ENCODE measurements at places on chromosomes 13 and 19. TPM values are rescaled to one million over a fixed set of nuclear protein-coding genes. Genes with fewer than 3 reads are reported as not detected.

The C19orf44 gene
- 0.94 TPM for polyA plus RNA-seq

The LIM2 gene
- polyA plus RNA-seq = not detected

DNA sequence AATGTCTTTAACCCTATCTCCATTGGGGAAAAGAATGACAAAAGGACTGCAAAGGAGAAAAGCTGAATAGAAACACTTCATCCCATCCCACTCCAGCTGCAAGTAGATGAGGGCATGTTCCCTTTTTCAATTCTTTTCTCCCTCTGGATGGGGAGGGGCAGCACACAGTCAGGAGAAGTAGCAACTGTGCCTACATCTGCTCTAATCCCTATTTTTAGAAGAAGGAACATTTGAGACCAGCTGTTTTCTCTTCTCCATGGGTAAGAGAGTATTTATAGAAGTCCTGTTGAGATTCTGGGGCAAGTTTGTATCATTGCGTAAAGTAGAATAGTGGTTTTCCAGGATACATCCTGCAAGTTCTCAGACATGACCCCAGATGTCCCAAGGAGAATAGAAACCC lies 9.3 kb upstream of the GTF3A start:
- H3K4me1 ChIP-seq = no peaks in the 10 kb centered on the region
- no peaks in the 10 kb centered on the region for H3K27me3 ChIP-seq
- no peak overlapping the region for H3K27ac ChIP-seq
- H3K4me3 ChIP-seq = no peak overlapping the region
- no peaks in the 10 kb centered on the region for H3K36me3 ChIP-seq

GRCh38 chr13:43289470-43290255 lies 266.3 kb downstream of the DNAJC15 start:
- H3K27me3 ChIP-seq = no peaks in the 10 kb centered on the region
- H3K4me1 ChIP-seq = peaks cover 7% of the 10 kb centered on the region
- H3K4me3 ChIP-seq = no peak overlapping the region
- no peak for DNase-seq
- H3K36me3 ChIP-seq = no peaks in the 10 kb centered on the region
- H3K27ac ChIP-seq = no peak overlapping the region

GRCh38 chr13:36814465-36814864 lies 4.6 kb upstream of the RFXAP start:
- no peaks in the 10 kb centered on the region for H3K27me3 ChIP-seq
- H3K36me3 ChIP-seq = no peaks in the 10 kb centered on the region
- H3K4me3 ChIP-seq = no peak overlapping the region

GRCh38 chr13:104764600-104764999 lies 1698.4 kb upstream of the SLC10A2 start:
- no peak overlapping the region for H3K27ac ChIP-seq
- H3K27me3 ChIP-seq = no peaks in the 10 kb centered on the region
- no peaks in the 10 kb centered on the region for H3K4me1 ChIP-seq
- no peak overlapping the region for H3K4me3 ChIP-seq
- no peak for DNase-seq

DNA sequence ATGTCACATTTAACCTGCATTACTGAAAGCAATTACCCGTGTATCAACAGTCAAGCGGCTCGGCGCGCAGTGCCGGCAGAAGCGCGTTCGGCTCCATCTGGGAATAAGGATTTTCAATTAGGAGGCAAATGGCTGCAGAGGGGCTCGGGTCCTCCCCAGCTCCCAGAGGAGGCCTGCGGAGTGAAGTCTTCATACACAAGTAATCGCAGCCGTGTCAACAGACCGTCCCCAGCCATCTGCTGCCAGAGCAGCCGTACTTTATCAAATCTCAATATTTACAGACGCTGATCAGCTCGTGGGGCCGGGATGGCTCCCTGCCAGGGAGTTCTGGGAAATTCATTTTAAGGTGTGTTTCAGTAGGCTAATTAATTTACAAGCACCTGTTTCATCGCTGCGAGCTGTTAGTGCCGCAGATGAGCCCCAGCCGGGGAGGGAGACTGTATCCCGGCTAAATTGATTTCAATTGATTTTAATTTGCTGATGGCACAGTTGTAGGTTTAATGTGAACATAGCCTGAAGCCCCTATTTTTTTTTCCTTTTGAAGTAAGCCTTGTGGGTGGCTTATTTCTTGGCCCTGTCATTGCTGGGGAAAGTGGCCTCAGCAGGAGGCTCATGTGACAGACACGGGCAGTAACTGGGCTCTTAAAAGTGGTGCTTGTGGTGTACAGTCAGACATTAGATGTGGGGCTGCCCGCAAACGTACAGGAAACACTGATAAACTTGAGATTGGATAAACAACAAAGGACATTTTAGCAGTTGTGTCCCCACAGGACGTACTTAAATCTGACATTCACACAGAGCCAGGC lies 252.7 kb downstream of the TEX29 start:
- no peak overlapping the region for H3K27ac ChIP-seq
- H3K27me3 ChIP-seq = no peaks in the 10 kb centered on the region
- no peak overlapping the region for H3K4me3 ChIP-seq
- H3K4me1 ChIP-seq = peaks cover 10% of the 10 kb centered on the region

The FFAR1 gene
- not detected for polyA plus RNA-seq

DNA sequence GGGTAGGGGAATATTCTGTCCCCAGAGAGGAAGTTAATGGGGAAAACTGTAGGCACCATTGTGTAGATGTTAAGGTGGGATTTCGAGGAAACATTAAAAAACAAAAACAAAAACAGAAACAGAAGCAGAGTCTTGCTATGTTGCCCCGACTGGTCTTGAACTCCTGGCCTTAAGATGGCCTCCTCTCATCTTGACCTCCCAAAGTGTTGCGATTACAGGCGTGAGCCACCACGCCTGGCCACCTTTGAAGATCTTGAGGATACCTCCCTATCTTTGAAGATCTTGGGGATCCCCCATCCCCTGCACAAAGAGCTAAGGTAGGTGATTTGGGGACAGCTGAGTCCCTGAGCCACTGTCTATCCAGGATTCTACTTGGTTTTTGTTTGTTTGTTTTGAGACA lies 553 bp upstream of the ICAM3 start:
- no peaks in the 10 kb centered on the region for H3K27me3 ChIP-seq
- DNase-seq = no peak
- H3K27ac ChIP-seq = no peak overlapping the region
- H3K4me1 ChIP-seq = peaks cover 16% of the 10 kb centered on the region
- H3K4me3 ChIP-seq = no peak overlapping the region

The BRME1 gene
- 0.51 TPM for polyA plus RNA-seq

DNA sequence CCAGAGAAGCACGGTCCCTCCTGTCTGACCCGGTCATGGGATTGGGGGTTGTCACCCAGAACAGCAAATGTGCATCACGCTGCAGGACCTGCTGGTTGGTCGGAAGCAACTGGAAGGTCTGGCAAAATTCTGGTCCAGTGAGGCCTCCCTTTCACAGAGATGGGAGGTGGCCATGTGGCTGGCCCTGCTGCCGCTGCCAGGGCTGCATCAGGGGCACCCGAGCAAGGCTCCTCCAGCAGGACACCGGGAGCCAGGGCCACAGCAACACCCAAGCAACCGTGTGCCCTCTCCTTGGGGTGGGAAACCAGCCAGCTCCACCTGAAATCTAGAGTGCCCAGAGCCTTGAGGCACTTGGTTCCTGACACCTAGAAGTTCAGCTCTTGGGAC lies 11.5 kb upstream of the GAS6 start:
- H3K4me3 ChIP-seq = no peak overlapping the region
- no peak overlapping the region for H3K27ac ChIP-seq
- H3K4me1 ChIP-seq = no peaks in the 10 kb centered on the region

- H3K27me3 ChIP-seq = no peaks in the 10 kb centered on the region
- no peak for DNase-seq
Measured at GRCh38 chr19:49676136-49676783, 811 bp upstream of the PRMT1 start.

DNA sequence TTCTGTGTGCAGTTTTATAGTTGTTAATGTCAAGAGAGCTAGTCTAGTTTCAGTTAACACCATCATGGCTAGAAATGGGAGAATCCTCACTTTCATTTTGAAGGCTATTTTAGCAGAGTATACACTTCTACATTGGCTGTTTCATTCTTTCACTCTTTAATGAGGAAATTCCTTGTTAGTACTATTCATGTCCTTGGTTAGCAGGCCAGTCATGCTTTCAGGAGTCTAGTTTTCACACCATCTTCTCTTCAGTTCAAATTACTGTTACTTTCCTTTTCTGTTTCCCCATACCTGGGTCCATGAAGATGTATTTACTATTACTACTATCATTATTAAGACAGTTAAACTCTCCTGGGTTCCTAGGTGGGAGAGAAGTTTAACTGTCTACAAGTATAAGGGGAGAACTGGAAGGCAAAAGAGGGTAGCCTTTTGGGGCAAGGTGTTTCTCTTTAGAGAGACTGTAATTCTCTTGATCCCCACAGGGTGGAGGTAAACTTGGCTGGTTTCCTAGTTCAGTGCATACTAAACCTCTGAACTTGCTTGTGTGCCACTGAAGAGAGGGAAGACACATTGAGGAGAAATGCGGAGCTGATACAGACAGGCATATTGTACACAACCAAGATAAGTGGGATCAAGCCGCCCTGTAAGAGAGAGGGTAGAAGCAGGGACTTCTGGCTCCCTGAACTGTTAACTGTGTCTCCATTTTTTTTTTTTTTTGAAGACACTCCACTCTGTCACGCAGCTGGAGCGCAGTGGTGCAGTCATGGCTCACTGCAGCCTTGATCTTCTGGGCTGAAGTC lies 41.3 kb upstream of the IGFL4 start:
- no peak overlapping the region for H3K4me3 ChIP-seq
- no peaks in the 10 kb centered on the region for H3K36me3 ChIP-seq
- no peak for DNase-seq
- H3K27ac ChIP-seq = no peak overlapping the region
- peaks cover 7% of the 10 kb centered on the region for H3K27me3 ChIP-seq

- no peaks in the 10 kb centered on the region for H3K36me3 ChIP-seq
- peak overlapping the region; percentile 36 for H3K4me3 ChIP-seq
- peaks cover 19% of the 10 kb centered on the region for H3K4me1 ChIP-seq
- no peaks in the 10 kb centered on the region for H3K27me3 ChIP-seq
Measured at GRCh38 chr19:39403331-39404312, 3.0 kb upstream of the ZFP36 start.

- no peaks in the 10 kb centered on the region for H3K36me3 ChIP-seq
- H3K4me1 ChIP-seq = peaks cover 19% of the 10 kb centered on the region
- no peak for DNase-seq
- no peaks in the 10 kb centered on the region for H3K27me3 ChIP-seq
- H3K27ac ChIP-seq = no peak overlapping the region
Measured at GRCh38 chr19:39265321-39265916, 2.8 kb upstream of the IFNL2 start.

DNA sequence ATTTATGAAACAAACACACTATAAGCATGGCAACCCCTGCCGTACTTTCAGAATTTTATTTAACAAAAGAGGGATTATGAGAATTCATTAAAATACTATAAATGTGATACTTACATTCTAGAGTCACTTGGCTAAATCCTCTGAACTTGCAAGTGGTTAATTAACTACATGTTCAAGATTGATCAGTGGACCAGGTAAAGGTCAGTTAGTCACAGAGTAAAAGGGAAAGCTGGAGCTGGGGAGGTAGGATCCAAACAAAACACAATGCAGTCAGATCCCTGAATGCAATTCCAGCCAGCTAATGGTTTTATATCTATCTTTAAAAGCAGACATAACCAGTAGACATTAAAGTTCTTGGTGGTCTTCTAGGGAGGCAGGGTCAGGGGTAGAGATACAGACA lies 270.5 kb downstream of the DIAPH3 start:
- H3K4me3 ChIP-seq = no peak overlapping the region
- no peak overlapping the region for H3K27ac ChIP-seq
- H3K36me3 ChIP-seq = no peaks in the 10 kb centered on the region
- no peaks in the 10 kb centered on the region for H3K4me1 ChIP-seq
- peaks cover 2% of the 10 kb centered on the region for H3K27me3 ChIP-seq

The HSH2D gene
- polyA plus RNA-seq = 0.33 TPM

- H3K27ac ChIP-seq = no peak overlapping the region
- DNase-seq = no peak
- no peaks in the 10 kb centered on the region for H3K4me1 ChIP-seq
- H3K36me3 ChIP-seq = no peaks in the 10 kb centered on the region
- H3K27me3 ChIP-seq = no peaks in the 10 kb centered on the region
Measured at GRCh38 chr13:88925954-88926353, 1254.8 kb downstream of the SLITRK5 start.

The ZNF628 gene
- polyA plus RNA-seq = 0.99 TPM

The NCAN gene
- polyA plus RNA-seq = not detected

DNA sequence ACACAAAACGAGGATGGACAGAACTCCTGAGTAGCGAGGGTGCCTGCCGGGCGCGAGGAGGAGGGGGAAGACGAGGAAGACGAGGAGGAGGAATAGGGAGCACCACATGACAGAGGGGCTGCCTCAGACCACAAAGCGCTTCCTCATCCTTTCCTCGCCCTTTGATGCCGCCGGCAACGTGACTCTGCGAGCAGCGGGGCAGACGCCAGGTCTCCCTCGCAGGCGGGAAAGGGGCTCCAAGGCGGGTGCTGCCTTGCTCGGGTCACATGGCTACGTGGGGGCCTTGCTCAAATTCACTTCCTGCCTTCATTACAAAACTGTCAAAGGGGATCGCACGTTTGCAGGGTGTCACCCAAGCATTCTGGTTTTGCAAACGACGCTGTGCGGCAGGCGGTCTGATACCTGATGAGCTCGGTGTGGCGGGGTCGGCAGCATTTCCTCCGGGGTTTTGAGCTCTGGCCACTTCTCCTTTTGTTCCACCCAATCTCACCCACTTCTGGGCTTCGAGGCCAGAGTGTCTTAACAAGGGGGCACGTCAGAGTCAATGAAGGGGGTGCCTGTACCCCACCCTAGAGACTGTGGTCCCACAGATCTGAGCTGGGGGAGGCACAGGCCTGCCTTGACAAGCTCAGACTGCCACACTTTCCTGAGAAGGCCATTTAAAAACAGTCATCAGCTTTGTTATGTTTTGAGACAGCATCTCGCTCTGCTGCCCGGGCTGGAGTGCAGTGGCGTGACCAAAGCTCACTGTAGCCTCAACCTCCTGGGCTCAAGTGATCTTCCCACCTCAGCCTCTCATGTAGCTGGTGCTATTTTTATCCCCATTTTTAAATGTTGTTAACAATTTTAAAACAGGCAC lies 14.9 kb downstream of the MAP2K2 start:
- H3K27ac ChIP-seq = peak overlapping the region; percentile 30
- no peak for DNase-seq
- H3K4me1 ChIP-seq = peaks cover 4% of the 10 kb centered on the region
- no peak overlapping the region for H3K4me3 ChIP-seq

GRCh38 chr19:7213628-7214323 lies 80.4 kb downstream of the INSR start:
- H3K4me1 ChIP-seq = peaks cover 18% of the 10 kb centered on the region
- H3K4me3 ChIP-seq = no peak overlapping the region
- H3K36me3 ChIP-seq = no peaks in the 10 kb centered on the region
- DNase-seq = no peak
- peak overlapping the region; percentile 11 for H3K27ac ChIP-seq

The LGALS7B gene
- polyA plus RNA-seq = not detected

- H3K4me1 ChIP-seq = peaks cover 2% of the 10 kb centered on the region
- H3K27me3 ChIP-seq = no peaks in the 10 kb centered on the region
- H3K27ac ChIP-seq = no peak overlapping the region
- H3K36me3 ChIP-seq = no peaks in the 10 kb centered on the region
Measured at GRCh38 chr13:73913751-73914518, 220.3 kb downstream of the KLF12 start.

The MTIF3 gene
- 34.5 TPM for polyA plus RNA-seq

GRCh38 chr13:95159458-95159857 lies 141.8 kb downstream of the ABCC4 start:
- no peak overlapping the region for H3K4me3 ChIP-seq
- H3K36me3 ChIP-seq = no peaks in the 10 kb centered on the region
- no peaks in the 10 kb centered on the region for H3K27me3 ChIP-seq
- H3K27ac ChIP-seq = no peak overlapping the region

The CRLF1 gene
- polyA plus RNA-seq = 1.9 TPM
